ENCODE measurements at places on chromosomes 4 and X.

DNA sequence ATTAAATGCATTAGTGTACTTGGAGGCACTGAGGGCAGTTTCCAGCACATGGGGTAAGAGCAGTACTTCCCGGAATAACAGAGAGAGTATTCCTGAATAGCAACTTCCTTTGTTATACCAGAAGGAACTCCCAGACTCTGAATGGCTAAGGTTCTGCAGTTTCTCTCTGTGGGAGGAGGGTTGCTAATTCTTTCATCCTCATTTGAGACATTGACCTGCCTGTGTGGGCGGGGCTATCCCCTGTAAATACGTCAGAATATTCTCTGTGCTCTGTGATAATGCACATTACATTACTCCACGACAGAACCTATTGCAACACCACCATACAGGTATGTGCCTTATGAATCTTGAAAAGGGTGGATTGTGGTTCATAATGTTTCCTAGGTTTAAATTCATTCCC, 52.7 kb downstream of the SPINK2 start:
- no peak for DNase-seq

- DNase-seq, result no peak
Measured at GRCh38 chr4:5337731-5338130, 286.5 kb downstream of the STK32B start.

- DNase-seq, result no peak
Measured at GRCh38 chrX:49300703-49301102, 2.7 kb upstream of the GAGE10 start.

GRCh38 chr4:174316954-174317353, 33.2 kb downstream of the CEP44 start:
- DNase-seq, result no peak

DNA sequence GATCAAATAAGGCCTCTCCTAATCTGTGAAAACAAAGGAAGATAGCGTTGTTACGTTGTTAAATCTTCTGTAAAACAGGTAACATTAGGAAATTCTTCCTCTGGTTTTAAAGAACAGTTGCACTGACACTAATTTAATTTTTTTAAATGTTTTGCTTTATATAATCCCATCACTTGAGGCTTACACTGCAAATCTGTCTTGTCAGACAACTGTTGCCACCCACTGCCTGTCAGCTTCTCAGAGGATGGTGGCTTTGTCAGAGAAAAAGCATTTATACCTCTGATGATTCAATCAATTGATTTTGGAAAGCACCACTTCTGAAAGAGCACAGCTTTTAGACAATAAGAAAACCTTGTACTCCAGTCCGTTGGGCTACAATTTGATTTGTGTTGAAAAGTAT, 799.1 kb downstream of the FSTL5 start:
- DNase-seq, result no peak

DNA sequence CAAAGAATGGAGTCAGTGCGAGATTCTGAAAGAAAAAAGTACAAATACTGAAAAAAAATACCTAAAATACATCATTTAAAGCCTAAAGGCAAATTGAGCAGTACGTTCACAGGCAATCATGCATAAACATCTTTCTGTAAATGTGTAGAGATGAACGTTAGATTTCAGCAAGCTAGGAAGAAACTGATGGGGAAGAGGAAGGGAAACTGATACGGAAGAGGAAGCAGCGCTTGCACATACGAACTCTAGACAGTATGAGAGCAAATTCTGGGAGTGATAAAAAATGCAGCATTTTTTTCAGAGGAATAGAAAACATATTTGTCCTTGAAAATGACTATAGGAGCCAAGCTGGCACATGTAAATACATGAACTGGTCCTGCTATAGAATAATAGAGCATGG, 9.4 kb downstream of the ANKRD50 start:
- DNase-seq, result no peak

GRCh38 chrX:42686706-42687105, 91.3 kb downstream of the PPP1R2C start:
- DNase-seq, result no peak

DNA sequence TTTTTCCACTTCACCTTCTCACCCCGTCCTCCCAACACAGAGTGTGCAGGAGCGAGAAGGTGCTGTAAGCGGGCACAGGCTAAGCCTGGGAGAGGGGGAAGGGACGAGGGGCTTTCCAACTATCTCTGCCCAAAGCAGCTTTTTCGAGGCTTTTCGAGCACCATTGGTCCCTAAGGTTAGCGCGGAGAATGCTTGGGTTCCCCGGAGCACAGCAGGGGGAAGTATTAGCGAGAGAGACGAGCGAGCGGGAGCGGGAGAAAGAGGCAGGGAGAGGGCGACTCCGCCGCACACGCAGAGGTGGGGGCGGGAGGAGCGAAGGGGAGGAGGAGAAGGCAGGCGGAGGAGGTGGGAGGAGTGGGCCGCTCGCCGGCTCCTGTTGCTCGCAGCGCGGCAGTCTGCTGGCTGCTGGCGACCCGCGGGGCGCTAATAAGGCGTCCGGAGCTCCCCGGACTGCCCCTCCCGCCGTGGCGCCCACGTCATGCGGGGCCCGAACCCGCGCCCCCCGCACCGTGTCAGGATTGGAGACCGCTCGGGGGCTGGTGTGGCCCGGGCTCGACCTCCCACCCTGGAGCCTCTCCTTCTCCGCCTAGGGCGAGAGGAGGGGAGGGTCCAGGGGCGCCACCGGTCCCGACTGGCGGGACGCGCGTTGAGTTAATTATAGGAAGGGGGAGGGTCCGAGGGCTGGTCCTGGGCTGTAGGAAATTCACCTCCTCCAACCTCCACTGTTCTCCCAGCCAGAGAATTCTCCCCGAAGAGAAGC, at the start of gene ADAMTS3:
Gene ADAMTS3 (minus strand): TSS at position 263 of the 760 bp plus-strand sequence. CDS start 459 bp downstream, outside the sequence.
- peak; percentile 54 for DNase-seq

DNA sequence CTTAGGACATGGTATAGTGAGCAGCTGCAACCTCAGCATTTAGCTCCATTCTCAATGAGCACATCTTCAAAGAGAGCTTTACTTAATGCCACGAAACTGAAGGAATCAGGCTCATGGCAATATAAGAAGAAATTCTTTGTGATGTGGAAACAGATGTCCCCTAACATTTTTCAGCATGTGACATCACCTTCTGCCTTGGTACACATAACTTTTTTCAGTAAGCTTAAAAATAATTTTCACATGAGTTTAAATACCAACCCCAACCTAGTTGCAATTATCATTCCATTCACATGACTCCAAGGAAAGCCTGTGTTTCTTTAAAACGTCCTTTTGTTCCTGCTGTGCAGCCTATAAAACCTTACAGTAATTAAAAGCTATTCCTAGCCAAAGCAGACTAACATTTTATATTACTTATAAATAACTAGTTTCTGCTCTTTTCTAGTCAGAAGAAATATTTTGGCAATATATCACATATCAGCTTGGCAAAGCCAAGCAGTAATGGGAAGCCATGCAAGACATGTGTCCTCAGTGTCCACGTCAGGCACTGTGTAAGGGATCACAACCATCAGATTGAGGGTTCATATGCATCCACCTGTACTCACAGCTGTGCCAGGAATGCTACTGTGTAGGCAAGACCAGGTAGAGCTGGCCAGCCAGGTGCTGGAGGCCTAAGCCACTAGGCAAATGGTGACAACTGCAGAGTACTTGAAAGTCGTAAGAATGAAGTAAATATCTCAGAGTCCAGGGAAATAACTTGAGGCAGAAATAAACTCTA, 466.6 kb downstream of the INPP4B start:
- no peak for DNase-seq

DNA sequence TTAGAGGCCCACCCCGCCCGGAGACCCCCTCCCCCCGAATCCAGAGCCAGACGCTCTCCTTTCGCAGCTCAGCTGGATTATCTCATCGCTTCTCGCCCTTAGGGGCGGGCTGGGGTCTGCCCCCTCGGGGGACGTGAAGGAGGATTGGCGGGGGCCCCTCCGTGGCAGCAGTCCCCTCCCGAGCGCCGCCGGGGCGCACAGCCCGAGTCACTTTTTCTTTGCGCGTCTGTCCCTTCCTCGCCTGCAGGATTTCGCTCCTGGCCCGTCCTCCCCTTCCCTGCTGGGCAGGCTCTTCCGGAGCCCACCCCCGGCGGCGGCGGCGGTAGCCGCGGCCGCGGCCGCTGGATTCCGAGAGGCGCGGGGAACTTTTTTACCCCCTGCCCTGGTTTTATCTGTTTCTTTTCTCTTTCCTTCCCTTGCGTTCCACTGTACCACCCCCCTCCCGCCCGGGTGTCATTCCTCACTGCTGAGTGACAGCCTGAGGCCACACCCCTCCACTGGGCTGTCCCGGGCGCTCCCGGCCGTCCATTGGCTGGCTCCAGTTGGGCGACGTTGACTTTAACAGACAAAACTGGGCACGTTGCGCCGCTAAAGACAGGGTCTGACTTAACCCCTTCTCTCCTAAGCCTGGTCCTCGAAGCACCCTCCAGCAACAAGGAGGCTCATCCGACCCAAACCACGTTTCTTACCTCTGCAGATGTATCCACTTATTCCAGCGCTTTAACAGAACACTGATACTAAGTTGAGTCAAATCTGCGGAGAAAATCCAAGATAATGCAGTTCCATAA, 492 bp upstream of the NKX3-2 start:
- DNase-seq, result peak; percentile 72

DNA sequence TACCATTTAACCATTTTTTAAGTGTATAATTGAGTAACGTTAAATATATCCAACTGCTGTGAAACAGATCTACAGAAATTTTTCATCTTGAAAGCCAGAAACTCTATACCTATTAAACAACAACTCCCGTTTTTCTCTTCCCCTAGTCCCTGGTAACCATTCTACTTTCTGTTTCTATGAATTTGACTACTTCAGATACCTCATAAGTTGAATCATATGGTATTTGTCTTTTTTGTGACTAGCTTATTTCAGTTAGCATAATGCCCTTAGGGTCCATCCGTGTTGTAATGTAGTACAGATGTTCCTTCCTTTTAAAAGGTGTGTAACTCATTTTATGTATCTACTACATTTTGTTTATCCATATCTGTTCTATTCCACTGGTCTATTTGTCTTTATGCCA, 48.7 kb downstream of the STAG2 start:
- DNase-seq, result no peak

DNA sequence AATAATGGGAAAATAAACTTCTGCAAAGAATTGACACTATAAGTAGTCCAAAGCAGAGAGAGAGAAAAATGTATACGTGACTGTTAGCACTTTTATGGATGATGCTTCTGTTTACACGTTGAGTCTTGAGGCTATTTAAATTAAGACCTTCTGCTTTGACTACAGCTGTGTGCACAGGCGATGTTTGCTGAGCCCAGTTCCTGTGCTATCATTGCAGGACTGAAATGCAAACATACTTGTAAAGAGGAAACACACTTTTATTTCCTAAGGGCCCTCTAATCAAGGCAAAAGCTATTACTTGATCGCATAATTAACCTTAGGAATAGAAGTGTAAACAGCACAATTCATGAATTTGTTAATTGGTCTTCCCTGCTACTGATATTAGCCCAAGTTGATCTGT, 226.9 kb downstream of the FBXW7 start:
- no peak for DNase-seq

All from D721Med (cell line).